ENCODE measurements at places on chromosomes 7 and 10.

DNA sequence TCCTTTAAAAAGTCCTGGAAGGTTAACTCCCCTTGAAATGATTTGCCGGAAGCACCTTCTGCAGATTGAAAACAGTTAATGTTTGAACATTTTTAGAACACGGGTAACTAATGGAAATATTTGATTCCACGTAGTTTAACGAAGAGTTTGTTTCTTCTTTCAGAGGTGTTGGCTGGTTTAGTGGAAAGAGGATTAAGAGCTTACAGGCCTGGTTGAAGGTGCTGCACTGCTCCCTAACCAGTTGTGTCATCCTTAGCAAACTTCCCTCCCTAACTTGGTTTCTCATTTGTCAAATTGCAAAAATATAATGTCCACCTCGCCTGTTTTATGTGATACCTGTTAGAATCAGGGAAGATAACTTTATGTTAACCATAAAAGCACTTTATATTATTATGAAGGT is 243.0 kb upstream of the FZD8 start:
- no peak for DNase-seq

- no peak for DNase-seq
Measured at GRCh38 chr10:48802611-48803071, 118.0 kb downstream of the WDFY4 start.

GRCh38 chr10:72913287-72913686 is 19.7 kb downstream of the OIT3 start:
- DNase-seq, result no peak

DNA sequence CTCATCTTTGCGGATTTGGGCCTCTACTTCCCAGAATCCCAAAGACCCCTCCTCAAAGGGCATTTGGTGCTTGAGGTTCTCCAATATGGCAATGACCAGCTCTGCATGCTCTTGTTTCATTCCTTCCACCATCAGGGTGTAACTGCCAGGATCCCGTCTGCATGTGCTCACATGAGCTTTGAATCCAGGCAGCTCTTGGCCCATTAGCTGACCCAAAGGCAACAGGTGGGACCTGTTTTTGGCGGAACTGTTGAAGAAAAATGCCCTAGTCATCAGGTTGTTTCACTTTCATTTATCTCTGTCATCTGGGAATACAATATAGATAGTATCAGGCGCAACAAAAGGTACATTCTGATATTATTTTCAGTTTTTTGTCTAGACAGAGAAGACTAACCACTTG is 159.1 kb upstream of the TCF7L2 start:
- DNase-seq, result no peak

- no peak for DNase-seq
Measured at GRCh38 chr7:154928136-154929005, 74.6 kb downstream of the PAXIP1 start.

- no peak for DNase-seq
Measured at GRCh38 chr7:156607332-156608172, 33.0 kb upstream of the RNF32 start.

DNA sequence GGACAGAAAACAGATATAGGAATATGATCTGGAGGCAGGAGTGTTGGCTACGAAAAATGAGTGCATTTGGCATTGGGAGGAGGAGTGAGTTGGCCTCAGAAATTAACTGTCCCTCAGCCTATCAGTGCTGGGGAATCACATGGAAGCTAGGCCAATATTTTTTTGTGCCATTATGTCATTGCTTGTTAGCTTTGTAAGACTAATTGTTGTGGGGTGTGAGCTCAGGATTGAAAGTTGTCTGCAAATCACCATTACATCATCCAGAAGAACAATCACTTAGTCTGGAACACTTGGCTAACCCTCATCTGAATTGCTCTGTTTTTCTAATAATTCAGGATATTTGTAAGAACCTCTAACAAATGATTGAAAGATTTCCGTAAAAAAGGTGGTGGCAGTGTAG is 45.2 kb upstream of the SEMA3D start:
- no peak for DNase-seq

Data from psoas muscle (tissue), 8 donors.